NCI-H2081 treated with DMSO at 0.1 percent for 48 hours (cell line): ENCODE measurements at places on chromosomes 1 and 21.

DNA sequence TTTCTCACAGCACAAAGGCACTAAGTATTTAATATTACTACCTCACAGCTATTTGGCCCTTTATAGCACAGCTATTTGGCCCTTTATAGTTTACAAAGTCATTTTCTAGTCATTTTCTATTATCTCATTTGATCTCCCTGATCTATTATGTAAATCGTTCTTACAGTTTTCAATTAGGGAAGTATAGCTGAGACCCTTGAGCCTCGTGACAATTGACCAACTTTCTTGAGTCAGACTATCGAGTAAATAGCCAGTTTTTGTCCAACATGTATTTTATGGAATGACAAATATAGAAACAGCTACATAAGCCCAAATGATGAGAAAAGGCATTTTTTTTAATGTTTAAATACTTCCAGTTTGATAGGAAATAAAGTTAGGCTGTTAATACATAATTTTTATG is 7.0 kb upstream of the ANGPTL1 start:
- no peak for DNase-seq

GRCh38 chr1:48649880-48650279 is 126.8 kb downstream of the BEND5 start:
- DNase-seq, result no peak

DNA sequence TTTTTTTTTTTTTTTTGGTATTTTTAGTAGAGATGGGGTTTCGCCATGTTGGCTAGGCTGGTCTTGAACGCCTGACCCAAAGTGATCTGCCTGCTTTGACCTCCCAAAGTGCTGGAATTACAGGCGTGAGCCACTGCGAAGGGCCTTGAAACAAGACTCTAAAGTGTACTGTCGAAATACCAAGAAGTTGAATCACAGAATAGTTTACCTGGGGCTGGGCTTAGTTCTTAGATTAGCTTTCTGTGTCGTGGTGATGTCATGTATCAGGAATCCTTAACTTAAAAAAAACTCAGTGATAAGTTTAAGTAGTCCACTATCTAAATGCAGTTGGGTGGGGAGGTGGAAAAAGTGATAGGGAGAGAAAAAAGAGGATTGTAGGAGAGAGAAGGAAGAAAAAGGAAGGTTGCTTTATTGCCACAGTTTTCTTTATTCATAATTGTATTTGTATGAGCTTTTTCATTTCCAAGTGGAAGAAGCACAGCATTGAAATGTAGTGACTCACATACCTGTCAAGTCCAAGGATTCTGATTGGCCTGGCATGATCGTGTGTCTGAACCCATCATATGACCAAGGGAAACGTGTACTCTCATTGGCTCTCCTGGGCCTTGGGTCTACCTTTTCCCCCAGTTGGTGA is 13.4 kb downstream of the ITSN1 start:
- no peak for DNase-seq

GRCh38 chr1:74526708-74527107 is 14.3 kb upstream of the LRRC53 start:
- no peak for DNase-seq

DNA sequence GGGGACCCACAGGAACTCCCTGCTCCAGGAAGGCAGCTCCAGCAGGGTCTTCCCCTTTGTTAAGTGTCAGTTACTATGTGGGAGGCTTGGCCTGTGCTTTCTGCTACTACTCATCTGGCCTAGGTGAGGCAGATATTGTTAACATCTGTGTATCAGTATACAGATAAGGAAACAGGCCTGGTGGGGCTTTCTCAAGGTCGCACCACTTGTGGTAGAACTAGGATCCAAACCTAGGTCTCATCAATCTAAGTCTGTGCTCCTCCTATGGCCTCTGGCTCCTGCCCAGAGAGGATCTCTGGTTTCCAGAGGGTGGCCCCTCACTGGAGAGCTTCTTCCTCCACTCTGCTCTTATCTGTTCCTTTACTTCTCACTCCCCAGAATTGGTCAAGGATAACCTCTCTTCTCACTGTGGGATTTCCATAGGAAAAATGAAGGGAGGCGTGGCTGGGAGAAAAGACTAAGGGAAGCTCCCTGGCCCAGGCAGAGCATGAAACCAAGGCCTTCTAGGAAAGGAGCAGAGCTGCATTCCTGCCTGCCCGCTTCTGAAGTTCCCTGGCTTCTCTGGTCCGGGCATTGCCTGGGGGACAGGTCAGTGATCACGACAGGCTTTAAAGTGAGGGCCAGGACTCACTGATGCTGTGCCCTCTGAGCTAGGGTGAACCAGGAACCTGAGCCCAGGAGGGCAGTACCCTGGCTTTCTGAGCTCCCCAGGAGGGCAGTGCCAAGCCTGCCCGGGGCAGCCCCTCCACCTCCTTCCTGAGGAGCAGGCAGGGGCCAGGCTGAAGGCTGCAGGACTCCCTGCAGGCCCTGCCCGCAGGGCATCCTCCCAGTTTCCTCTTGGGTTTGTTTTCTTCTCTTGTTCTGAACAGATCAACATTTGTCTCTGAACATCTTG is 5.8 kb downstream of the KCNC4 start:
- no peak for DNase-seq

DNA sequence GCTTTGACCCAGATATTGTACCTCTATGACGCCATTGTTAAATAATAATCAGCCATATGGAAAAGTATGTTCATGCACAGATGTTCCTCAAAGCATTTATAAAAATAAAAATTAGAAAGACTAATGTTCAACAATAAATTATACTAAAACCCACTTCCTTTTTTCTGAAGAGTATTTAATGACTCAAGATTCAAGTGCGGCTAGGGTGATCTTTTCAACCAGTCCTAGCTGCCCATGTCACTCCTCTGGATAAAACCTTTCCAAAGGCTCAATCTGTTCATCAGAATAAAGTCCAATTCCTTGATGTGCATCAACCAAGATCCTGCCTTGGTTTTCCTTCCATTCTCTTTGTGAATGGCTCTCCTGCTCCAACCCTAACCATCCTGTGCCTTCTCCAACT is 292.0 kb downstream of the VAV3 start:
- DNase-seq, result no peak

DNA sequence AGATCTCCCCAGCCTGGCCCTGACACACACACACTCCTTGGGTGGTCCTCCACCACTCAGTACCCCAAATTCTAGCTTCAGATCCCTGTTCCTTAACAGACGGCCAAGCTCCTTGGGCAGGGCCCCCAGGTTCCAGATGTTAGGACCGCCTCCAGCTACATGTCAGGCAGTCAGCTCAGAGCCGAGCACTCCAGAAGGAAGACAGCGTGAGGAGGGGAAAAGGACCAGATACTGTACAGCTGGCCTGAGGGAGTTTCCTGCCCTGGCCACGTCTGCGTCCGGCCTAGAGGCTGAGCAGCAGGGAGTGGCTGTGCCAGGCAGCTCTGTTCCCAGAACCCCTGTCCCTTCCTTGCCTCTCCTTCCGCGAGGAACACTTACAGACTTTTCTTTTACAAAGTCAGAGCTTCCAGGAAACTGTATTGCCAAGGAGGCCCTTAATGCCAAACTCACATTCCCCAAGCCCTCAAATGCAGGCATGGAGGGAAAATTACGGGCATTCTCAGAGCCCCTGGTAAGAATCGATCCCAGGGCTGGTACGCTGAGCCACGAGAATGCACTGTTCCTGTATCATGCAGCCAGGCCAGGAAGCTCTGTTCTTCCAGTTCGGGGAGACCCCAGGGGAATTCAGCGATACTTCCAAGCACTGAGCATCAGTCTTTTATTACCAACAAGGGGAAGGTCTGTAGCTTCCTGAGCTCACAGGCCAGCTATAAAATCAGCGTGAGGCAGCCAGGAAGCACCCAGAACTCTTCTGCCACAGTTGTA is 45.2 kb upstream of the CNTN2 start:
- no peak for DNase-seq

DNA sequence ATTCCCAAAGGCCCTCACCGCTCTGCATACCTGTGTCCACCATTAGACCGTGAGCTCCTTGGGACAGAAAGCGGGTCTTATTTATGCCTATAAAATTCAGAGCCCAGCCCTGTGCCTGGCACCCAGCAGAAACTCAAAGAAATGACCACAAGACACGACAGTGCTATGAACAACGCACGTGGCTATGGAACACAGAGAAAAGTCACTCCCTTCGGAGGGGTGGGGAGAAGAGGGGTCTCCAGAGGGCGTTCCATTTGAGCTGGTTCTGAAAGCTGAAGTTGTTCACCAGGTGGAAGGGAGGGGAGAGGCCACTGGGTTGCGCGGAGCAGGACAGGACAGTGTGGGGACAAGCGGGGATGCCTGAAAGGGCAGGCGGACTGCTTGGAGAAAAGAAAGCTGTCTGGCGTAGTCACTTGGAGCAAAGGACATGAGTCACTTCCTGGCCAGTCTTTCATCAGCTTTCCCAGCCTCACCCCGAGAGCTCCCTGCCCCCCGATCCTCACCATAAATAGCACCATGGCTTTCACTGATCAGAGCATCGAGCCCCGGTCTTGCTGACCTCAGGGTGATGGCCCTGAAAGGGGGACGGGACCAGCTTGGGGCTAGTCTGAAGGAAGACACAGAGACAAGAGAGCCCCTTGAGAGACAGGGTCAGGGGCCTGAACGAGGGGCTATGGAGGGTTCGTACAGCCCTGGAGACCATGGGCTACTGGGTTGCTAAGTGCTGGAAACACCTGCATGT is 28.5 kb downstream of the ECE1 start:
- no peak for DNase-seq

GRCh38 chr1:77133731-77134358 is 85.4 kb downstream of the PIGK start:
- no peak for DNase-seq

DNA sequence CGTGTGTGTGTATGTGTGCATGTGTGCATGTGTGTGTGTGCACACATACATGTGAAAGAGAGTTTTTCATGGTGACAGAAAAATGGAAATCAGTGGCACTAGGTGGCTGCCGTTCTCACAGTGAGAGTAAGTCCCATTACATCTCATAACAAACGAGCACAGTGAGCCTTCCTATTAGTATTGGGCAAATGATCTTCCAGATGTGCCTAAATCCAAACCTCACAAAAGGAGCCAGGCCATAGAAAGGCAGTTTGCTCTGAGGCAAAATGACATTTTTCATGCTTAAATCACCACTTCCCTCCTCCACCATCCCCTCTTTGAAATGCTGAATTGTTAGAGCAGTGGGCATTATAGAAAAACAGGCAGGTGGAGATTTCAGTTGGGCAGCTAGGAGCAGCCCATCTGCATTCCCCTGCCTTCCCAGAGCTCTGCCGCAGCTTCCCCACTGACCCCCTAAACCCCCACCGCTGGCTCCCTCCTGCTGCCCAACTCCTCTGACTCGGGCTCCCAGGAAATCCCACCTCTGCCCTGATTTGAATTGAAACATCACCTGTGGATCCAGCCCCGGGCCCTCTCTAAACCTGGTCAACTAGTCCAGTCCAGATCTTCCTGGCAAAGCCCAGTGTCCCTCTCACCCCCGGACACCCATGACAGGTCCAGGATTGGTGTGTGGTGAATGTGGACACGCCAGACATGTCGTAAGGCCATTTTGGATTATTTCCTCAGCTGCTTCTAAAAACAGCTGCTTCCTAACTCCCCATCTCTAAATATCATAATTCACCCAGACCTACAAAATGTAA is 190.5 kb downstream of the SEC16B start:
- DNase-seq, result no peak

- no peak for DNase-seq
Measured at GRCh38 chr1:112356765-112357164, 39.2 kb upstream of the CTTNBP2NL start.

DNA sequence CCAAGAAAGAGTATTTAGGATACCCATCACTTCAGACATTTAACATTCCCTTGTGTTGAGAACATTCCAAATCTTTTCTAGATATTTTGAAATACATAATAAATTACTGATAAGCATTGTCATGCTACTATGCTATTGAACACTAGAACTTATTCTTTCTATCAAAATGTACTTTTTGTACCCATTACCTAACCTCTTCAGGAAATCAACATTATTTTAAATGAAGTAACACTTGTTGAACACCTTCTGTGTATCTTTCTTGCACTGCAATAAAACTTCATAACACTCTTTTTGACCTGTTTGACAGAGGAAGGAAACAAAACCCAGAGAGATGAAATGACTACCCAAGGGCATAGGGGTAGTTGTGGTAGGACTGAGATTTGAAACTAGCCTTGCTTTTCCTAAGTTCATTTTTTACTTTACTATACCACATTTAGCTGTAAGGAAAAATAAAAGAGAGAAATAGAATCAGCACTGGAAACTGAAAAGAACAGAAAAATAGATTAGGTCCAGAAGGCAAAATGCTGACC is 99.4 kb downstream of the UCHL5 start:
- no peak for DNase-seq

GRCh38 chr1:193568512-193568911 is 382.1 kb upstream of the B3GALT2 start:
- no peak for DNase-seq

- DNase-seq, result no peak
Measured at GRCh38 chr1:111943846-111944749, 45.4 kb downstream of the KCND3 start.

GRCh38 chr1:2322065-2322571 is 69.2 kb downstream of the MORN1 start:
- DNase-seq, result no peak

- DNase-seq, result no peak
Measured at GRCh38 chr1:91338501-91338900, 66.1 kb downstream of the HFM1 start.

- no peak for DNase-seq
Measured at GRCh38 chr1:232211149-232211548, 418.8 kb downstream of the SIPA1L2 start.
